GM12865 (cell line): ENCODE measurements at places on chromosomes 6 and 20.

DNA sequence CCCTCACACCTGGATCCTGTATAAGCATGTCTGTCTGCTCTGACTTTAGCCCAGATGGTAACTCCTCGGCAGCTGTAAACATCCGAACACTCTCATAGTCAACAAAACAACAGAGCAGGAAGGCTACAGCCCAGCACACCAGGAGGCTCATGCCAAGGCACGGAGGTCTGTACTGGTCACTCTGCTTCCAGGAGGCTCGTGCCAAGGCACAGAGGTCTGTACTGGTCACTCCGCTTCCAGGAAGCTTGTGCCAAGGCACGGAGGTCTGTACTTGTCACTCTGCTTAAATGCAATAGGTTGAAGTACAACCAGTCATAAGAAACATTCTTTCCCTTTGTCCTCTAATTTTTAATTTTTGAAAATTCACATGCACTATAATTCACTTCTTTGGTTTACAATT lies 190.1 kb upstream of the CDH4 start:
- no peak for DNase-seq

- peak; percentile 77 for DNase-seq
These were observed 480.7 kb downstream of the RFPL4B start for GRCh38 chr6:112827793-112828192.

- no peak for DNase-seq
These were observed 645.0 kb downstream of the DHX35 start for GRCh38 chr20:39607141-39607540.

DNA sequence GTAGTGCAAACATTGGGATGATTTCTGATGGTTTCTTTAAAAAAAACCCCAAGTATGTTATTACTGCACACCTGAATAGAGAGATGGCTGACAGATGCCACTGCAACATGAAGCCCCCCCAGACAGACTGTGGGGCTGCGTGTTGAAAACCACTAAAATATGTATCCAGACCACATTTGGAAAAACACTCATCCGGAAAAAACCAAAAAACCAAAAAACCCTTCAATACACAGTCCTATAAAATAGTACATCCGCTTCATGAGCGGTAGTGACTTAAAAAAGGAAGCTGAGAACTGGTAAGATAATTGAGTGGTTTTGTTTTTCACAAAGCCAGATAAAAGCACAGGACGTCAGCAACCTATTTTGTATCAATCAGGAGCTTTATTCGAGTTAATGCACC lies 47.1 kb upstream of the EDN3 start:
- DNase-seq: no peak

DNA sequence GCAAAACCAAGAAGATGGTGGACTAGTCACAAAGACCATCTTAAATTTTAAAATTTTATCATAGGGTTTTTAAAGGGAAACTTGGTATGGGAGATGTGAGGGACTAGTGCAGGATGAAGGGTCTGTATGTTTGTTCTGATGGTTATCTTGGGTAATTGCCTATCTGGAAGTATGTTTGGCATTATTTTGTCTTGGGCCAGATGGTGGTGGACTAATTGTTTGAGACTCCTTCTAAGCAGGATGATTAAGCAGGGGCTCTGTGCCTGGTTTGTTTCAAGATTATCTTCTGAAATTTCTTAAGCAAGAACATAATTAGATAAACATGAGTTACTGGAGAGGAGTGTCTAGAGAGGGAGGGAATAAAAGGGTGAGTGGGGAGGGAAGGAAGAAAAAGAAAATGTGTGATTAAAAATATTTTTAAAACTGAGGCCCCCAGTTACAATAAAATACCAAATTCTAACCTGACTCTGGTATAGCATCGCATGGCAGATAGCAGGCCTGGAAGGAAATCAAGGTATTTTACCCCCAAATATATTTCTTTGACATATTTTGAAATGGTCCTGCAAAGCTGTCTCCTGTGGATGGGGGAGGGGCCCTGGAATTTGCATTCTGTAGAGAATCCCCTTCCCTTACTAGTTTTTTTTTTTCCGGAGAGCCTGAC lies 49.9 kb upstream of the FAM184A start:
- no peak for DNase-seq

DNA sequence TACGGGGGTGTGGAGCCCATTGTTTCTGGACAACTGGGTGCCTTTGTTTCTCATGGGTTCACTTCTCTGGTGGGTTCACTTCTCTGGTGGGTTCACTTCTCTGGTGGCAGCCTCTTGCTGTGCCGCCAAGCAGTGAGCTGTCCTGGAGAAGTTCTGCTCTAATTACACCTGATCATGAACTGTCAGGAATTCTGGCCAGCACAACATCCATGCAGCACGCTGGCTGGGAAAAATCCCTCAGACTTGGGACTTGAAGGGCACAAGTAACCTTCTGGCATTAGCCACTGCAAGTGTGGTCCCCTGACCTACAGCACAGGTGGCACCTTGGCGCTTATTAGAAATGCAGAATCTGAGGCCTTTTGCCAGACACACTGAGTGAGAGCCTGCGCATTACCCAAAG lies 752.5 kb downstream of the QKI start:
- DNase-seq: no peak

- no peak for DNase-seq
These were observed 26.8 kb downstream of the JAG1 start for GRCh38 chr20:10646886-10647420.

DNA sequence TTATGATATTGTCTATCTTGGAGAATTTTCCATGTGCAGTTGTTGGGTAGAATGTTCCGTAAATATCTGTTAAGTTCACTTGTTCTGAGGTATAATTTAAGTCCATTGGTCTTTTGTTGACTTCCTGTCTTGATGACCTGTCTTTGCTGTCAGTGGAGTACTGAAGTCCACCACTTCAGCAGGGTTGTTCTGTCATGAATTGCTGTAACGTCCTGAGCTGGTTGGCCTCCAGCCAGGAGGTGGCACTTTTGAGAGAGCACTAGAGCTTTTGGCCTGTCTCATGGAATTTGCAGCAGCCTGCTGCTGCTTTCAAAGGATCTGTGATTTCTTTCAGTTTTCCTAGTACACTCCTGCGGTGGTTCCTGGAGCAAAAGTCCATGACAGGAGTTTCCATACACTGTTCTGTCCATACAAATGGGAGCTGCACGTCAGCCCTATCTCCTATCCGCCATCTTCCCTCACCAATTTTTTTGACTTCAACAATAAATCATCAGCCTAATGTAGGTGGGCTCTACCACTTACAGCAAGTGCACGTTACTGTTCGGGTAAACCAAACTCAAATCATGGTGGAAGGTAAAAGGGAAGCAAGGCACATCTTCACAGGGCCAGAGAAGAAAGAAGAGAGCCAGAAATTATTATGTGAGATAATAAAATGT lies 46.9 kb upstream of the TRERF1 start:
- no peak for DNase-seq

DNA sequence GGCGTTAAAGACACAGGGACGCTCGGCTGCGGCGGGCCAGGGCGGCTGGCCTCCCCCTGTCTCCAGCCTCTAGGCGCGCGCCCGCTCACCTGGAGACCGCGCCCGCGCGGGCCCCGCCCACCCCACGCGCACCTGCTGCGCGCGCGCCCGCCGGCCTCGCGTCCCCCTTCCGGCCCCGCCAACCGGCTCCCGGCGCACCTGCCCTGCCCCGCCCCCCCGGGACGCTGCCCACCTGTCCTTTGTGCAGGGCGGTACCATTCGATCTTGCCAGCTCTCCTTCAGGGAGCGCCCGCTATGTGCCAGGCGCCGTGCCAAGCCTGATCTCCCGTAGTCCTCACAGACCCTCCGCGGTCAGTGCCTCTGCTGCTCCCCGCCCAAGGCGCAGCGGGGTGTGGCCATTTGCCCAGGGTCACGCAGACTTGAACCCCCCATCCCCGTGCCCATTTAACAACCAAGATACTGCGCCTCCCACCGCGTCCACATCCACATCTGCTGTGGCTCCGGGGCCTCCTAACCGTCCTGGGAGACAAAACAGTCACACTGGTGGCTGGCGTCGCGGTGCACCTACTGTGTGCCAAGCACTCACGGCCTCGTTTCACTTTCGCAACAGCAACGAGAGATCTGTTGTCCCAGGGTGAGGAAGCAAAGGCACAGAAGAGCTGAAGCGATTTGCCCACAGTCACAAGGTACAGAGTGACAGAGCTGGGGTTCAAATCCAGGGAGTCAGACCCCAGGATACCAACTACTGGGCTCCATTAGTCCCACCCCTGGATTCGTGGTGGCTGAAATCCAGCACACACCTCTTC lies 48.1 kb downstream of the NOL4L start:
- DNase-seq: peak; percentile 35

DNA sequence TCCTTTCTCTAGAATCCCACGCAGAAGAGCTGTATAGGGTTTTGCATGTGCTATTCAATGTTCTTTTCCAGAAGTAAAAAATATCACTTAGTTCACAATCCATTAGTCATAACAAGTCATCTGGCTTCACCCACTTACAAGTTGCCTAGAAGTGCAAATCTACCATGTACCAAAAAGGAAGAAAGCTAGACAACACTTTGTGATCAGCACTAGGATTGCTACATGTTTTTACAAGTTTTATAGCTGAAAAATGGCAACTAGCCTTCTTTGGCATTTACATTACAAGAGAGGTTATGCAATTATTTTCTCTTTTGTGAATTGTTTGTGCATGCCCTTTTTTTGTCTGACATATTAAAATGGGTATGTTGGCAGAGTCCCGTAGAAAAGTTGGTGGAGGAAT lies 85.6 kb upstream of the PTPRK start:
- DNase-seq: no peak

DNA sequence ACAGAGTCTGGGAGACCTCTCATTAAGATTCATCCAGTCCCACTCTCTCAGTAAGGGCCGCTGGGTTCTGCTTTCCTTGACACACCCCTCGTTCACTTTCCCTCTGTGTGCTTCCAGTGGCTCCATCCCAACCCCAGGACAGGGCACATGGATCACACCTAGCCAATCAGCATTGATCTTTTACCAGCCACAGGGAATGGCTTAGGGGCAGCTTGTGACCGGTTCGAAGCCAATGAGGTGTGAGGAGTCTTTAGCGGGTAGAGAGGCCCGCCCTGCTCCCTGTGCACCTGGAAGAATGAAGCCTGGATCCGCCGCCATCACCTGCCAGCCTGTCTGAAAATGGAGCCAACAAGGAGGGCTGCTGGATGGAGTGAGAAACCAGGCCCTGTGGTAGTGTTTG lies 35.2 kb upstream of the OVOL2 start:
- no peak for DNase-seq

- DNase-seq: no peak
These were observed 75.2 kb upstream of the ARHGAP18 start for GRCh38 chr6:129785047-129785755.

DNA sequence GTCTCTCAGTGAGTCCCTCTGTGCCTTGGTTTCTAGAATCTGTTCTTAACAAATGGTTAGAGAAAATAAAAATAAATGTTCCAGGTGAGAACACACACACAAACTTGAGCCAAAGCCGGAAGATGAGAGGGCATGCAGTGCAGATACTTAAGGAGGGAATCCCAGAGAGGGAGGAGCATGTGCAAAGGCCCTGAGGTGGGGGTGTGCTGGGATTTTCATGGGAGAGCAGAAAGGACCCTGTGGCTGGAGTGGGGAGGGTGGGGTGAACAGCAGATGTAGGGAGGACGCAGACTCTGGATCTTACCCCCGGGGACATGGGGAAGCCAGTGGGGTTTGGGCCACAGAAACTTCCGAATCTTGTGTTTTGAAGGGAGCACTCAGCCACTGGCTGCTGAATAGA lies 17.5 kb downstream of the TFAP2C start:
- no peak for DNase-seq

DNA sequence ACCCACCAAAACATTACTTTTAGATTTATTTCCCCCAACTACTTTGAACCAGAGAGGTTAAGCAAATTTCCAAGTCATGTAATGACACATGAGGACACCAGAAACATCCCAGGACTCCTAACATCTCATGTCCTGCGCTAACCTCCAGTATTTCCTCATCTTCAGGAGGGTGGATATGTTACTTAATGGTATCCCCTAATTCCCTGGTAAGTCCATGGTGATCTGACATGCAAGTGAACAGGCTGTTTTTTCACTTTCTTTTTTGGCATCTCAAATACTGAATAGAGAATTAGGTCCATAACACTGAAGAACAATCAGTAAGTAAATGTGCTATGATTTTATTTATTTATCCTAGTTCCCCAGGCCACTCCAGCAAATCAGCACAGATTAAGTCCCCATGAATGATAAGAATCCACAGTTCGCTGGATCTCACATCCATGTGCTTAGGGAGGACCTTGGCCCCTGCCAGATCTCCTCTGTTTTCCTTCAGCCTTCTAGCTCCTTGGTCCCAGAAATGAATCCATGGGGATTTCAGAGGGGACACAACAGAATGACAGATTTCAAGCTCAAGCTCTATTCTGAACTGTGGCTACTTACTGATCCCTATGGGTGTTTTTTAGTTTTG lies 334.6 kb downstream of the CDC5L start:
- no peak for DNase-seq

DNA sequence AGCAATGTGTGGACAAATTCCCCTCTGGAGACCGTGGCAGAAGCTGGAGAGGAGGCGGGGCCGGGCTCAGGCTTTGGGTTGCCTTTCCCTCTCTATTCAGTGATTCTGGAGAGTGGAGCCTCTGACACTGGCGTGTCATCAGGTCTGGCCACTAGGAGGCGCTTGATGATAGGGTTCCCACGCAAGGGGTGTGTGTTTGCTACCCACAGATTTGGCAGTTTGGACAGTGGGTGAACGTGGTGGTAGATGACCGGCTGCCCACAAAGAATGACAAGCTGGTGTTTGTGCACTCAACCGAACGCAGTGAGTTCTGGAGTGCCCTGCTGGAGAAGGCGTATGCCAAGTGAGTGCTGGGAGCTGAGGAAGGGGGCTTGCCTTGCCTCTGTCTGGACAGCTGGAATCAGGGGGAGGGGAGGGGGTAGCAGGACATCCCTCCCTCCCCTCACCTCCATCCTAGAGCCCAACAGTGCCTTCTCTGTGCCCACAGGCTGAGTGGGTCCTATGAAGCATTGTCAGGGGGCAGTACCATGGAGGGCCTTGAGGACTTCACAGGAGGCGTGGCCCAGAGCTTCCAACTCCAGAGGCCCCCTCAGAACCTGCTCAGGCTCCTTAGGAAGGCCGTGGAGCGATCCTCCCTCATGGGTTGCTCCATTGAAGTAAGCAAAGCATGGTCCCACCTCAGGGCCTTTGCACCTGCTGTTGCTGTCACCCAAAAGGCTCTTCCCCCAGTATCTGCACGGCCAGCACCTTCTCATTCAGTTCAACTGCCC lies 14.3 kb downstream of the CAPN11 start:
- DNase-seq: peak; percentile 84

DNA sequence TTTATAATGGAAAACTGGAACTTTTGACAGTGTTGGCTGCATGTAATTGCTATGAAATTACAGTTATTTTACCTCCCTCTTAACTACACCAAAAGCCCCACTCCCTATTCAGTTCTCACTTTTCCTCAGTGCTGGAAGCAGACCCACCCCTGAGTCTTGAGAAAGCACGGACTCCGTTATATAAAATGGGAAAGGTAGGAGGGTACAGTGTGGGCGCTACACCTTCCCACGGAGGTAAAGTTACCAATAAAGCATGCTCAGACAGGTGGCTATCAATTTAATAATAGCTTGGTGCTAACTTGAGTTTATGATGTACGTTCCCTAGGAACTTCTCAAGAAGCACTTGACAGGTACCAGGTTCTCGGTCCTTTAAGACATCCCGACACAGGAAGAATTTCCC lies 59.0 kb downstream of the CLIC5 start:
- DNase-seq: no peak
